ENCODE measurements at places on chromosomes 11 and 22.

- no peak for DNase-seq
These were observed 23.9 kb downstream of the NEFH start for GRCh38 chr22:29503811-29504372.

- DNase-seq = no peak
These were observed 49.6 kb upstream of the SHANK2 start for GRCh38 chr11:71301858-71302533.

- DNase-seq = no peak
These were observed 92.1 kb upstream of the APOA1 start for GRCh38 chr11:116929414-116930090.

DNA sequence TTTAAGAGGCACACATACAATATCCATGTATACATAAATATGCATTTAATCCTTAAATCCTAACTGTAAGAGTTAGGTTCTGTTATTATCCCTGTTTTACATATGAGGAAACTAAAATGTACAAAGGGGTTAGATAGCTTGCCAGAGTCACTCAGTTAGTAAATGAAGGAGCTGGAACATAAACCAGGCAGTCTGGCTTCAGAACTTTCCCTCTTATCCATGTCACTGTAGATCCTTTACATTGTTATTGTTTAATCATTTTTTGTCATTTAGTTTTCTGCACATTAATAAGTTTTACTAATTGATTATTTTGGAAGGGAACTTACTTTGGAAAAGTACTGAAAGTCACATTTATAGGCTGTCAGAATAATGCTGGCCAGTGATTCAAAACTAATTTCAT is 282.4 kb downstream of the TMEM135 start:
- DNase-seq = no peak

- no peak for DNase-seq
These were observed 38.3 kb downstream of the WT1 start for GRCh38 chr11:32396991-32397390.

- peak; percentile 24 for DNase-seq
These were observed 4.7 kb downstream of the MPEG1 start for GRCh38 chr11:59207988-59208451.

GRCh38 chr22:36027935-36028645 is 534 bp downstream of the RBFOX2 start:
- no peak for DNase-seq

- DNase-seq = no peak
These were observed 10.5 kb upstream of the MGAT3 start for GRCh38 chr22:39446239-39446721.

DNA sequence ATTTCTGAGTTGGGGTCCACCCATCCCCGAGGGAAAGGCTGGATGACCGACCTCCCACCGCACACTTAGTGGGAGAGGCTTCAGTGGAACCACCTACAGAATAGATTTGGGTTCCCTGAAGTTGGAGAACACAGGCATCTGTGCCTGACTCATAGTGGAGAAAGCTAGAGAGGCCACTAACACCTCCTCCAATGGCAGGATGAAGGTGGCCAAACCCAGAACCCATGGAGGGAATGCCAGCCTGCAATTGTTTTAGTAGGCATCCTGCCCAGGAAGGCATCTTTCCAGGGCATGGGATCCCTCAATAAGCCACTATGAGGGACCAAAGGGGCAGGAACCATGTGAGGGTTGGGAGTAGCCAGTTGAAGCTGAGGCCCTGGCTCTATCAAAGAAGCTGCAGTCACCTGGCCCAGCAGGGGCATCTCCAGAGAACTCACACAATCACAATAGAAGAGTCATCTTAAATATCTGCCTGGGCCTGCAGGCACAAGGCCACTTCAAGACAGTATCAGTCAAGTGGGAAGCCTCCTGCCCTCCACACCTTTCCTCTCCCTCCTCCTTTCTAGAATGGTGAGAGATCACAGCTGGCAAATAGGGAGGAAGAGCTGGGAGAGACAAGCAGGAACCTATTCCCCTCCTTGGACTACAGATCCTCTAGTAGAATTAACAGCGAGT is 124.1 kb upstream of the CSNK2A3 start:
- no peak for DNase-seq

- DNase-seq = no peak
These were observed 7.8 kb upstream of the FANCF start for GRCh38 chr11:22633354-22633902.

DNA sequence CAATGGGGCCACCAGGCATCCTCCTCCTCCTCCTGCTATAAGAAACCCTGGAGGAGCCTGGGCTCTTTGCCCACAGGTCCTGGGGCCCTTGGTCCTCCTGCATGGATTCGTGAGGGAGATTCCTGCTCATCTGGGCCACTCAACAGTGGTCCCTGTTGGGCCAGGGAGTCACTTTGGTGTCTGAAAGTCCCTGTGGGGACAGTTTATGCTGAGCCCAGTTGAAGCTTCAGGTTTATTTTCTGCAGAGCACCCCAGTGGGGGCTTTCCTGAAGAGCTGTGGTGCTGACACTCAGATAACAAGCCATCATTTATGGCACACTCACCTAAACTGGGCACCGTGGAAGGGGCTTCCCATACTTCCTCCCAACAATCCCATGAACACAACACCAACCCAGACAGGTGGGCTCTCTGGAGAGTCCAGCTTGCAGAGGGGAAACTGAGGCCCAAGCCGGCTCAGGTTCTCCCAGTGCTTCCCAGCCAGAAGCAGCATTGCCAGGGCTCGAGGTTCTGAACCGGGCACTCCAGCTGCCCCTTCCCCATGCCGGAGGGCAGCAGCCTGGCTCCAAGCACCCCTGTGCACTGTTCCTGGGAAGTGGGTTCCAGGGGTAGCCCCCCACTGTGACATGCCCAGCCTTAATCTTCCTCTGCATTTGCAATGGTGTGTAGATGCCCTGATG is 91.3 kb downstream of the MYEOV start:
- no peak for DNase-seq

GRCh38 chr11:35277827-35278226 is 138.9 kb downstream of the CD44 start:
- DNase-seq = no peak

DNA sequence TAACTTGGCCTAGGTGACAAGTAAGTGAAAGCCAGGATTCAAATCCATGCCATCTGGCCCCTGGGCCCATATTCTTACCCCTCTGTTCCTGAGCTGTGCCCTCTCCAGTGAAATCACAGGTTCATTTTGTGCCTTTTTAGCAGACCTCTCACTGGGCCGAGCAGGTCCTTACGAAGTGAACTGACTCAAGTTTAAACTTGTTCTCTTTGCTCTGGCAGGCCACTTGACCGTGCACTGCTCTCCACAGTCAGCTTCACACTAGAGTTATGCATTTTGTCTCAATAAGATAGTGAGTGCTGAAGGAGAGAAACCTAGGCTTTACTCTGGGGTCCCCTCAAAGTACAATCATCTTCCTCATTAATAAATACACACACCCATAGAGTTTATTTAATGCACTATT is 40.7 kb downstream of the ARFGAP3 start:
- DNase-seq = no peak

DNA sequence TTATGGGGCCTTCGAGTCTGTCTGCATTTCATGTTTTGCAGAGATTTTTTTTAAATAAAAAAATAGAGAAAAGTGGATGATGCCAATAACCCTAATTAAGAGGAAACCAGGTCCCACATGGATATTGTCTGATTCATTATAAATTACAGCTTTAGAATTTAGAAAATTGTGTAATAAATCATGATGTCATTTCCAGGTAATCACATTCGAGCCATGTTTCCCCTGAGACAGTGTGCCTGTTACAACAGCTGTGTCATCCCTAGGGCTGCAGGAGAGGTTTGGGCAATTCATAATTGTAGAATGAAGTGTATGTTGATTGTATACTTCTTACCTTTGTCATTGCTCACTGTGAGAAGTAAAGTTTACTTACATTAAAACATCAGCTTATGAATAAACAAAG is 38.3 kb downstream of the NCAM1 start:
- DNase-seq = no peak

- no peak for DNase-seq
These were observed 7.3 kb upstream of the CTSC start for GRCh38 chr11:88344869-88345268.

DNA sequence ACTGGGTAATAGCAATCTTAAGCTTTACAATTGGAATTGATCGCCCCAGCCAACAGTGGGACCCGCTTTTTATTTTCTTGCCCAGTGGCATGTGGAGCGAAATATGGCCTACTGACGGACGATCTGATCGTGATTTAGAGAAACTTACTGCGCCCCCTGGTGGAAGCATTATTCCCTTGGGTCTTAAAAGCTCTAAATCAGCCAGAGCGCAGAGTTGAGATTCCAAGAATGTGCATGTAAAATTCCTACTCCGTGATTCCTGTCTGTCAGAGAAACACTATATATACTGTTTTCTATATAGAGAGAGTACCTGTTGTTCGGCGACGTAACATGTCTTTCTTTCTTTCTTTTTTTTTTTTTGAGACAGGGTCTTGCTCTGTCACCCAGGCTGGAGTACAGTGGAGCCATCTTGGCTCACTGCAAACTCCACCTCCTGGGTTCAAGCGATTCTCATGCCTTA is 3.7 kb upstream of the DPF2 start:
- peak; percentile 82 for DNase-seq

DNA sequence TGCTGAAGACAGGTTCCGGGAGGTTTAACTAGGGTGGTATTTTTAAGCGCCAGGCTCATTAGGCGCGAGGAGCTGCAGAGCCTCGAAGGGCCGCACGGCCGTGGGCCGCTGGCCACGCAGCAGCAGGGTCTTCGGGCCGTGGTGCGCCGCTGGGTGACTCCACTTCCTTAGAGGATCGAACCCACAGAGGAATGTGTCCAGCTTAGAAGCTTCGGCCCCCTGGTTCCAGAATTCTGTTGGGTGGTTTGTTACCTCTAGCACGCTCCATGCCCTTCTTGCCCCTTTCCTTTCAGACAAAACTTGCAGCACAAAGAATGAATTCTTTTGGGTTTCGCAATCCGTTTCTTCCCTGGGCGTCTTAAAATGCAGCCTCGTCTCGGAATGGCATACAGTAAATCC is 773 bp upstream of the PATL1 start:
- no peak for DNase-seq

GRCh38 chr11:87036756-87037449 is 831 bp upstream of the TMEM135 start:
- DNase-seq = no peak

- DNase-seq = no peak
These were observed 84.3 kb upstream of the SHISAL1 start for GRCh38 chr22:44396727-44397722.

- no peak for DNase-seq
These were observed 20.8 kb upstream of the RFPL3 start for GRCh38 chr22:32336771-32337424.

- DNase-seq = no peak
These were observed 1.2 kb downstream of the P2RY6 start for GRCh38 chr11:73273222-73273895.

GRCh38 chr11:2395856-2396255 is 4.7 kb upstream of the TSSC4 start:
- DNase-seq = no peak

GRCh38 chr11:75298191-75298975 is 53.1 kb downstream of the ARRB1 start:
- DNase-seq = no peak

DNA sequence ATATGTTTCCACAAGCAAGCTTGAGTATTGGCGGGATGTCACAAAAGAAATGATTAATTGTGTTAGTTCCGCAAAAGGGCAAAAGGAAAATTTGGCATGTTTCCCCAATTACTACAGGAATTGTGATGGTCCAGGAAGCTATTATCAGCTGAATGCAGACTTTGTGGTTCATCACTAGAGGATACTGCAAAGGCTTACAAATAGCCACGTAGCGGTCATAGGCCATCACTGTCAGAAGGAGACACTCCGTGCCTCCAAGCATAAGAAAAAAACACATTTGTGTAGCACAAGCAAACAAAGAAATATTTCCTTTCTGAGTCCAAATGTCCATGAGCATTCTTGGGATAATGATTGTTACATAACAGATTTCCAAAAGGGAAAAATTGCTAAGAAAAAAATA is 1.8 kb downstream of the OR10AG1 start:
- no peak for DNase-seq

DNA sequence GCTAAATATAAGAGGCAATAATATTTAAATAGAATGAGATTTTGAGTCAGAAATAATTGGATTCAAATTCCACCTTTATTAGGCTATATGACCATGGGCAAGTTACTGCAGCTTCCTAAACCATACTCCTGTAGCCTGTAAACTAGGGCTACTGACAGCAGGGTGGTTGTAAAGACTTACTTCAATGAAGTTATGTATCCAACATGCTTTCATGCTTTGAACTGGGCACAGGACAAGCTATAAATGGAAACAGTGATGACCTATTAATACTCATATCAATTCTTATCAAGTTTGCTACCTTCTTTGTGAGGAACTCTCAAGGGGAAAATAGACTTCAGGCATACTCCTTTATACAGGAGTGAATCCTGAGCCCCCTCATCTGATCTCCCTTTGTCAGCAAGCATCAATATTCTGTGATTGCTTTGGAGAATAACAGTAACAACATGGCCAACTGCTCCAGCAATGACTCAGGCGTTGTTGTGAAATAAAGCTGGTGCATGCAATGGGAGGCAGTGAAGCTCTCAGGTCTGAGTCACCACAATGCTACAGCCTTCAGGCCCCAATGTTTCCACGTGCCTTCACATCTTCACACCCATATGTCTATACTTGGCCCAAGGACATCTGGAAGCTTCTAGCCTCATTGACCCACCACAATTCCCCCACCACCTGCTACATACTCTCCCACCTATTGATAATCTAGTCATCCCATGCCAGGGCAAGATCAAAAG is 102.5 kb downstream of the KCNA4 start:
- DNase-seq = no peak

DNA sequence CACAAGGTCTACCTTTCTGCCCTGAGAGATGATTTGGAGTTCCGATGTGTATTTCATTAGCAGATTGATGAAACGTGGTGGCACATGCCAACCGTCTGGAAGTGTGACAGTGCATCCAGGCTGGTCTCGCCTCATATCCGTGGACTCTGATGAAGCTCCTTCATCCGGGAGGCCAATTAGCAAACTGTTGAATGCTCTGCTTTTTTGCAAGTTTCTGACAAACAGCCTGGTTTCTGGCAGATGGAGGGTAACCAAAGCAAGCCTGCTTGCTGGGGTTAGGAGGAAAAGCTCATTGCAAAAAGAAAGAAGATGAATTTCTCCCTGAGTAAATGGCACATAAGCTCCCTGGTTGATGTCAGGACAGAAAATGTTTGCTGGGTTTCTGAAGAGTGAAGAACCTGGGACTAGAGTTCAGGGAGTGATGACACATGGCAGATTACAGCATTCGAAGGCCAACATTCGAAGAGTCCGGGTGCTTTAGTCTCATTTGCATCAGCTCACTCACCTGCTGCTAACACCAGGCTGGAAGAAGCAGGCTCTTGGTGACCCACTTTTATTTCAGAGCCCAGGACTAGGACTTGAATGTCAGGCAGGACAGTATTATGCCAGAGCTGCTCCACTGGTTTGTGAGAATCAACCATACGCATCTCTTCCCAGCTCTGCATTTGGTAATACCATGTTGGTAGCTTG is 135.9 kb upstream of the TTC12 start:
- no peak for DNase-seq

- DNase-seq = no peak
These were observed 828.0 kb downstream of the DLG2 start for GRCh38 chr11:84799112-84799511.

DNA sequence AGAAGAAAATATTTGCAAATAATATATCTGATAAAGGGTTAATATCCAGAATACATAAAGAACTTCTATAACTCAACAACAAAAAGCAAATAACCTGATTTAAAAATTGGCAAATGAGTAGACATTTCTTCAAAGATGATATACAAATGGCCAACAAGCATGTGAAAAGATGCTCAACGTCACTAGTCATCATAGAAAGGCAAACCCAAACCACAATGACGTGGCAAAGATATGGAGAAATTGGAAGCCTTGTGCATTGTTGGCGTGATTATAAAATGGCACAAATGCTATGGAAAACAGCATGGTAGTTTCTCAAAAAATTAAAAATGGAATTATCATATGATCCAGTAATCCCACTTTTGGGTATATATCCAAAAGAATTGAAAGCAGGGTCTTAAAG is 466.3 kb downstream of the TBC1D22A start:
- DNase-seq = no peak

All from activated CD4-positive, alpha-beta T cell treated with anti-CD3 and anti-CD28 coated beads, Interleukin-2, amount 50 U/mL, for 1 hour (primary cell).